Non-pigmented ciliary epithelial cell (primary cell): ENCODE measurements at places on chromosomes 4 and X.

GRCh38 chrX:136497556-136498052, at the start of gene HTATSF1:
TSS of gene HTATSF1 (plus strand) at chrX:136497592. CDS start at chrX:136497685, 93 bp downstream.
- DNase-seq, result no peak

DNA sequence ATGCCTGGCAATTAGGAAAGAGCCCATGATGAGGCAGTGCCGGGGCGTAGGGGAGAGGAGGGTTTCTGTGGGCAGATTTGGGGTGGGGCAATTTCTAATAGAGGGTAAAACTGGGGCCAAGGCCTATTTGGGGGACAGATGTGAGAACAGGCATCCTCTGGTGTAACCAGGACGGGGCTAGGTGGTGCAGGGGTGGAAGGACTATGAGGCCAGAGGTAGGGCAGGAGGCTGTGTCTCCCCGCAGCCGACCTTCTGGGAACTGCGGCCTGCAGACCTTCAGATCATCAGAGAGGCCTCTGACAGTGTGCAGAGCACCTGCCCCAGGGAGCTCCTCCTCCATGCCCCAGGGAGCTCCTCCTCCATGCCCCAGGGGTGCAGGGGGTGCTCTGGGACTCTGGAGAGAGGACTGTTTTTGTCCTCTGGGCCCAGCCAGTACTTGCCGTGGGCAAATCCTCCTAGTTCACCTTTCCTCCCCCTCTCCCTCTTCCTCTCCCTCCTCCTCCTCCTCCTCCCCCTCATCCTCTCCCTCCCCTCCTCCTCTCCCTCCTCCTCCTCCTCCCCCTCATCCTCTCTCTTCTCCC, 101.9 kb downstream of the SORCS2 start:
- DNase-seq, result no peak

DNA sequence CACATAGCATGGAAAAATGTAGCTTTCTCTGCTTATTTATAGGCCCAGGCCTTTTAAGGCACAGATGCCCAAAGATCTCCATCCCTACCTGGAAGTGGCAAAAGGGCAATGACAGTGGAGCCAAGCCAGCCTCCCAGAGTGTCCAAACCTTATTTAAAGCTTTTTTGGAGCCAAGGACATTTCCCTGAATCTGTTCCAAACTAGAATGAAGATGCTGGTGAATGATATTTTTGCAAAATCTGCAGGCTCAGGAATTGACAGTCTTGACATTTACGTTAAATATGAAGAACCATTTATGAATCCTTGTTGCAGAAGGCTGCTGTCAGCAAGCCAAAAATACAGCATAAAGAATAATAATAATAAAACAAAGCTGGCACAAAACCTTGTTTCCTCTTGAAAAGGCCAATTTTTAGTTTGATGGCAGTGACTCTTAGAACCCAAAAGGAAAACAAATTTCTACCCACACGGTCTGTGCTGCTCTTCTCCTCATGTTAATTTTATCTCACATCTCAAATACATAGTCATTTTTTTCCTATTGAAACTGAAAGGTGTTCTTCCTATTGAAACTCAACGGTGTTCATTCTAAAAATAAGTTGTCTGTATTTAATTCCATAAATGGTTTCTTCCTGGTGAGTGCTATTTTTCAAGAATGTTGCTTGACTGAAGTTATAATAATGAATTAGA, 206.3 kb upstream of the TBL1X start:
- DNase-seq, result no peak

DNA sequence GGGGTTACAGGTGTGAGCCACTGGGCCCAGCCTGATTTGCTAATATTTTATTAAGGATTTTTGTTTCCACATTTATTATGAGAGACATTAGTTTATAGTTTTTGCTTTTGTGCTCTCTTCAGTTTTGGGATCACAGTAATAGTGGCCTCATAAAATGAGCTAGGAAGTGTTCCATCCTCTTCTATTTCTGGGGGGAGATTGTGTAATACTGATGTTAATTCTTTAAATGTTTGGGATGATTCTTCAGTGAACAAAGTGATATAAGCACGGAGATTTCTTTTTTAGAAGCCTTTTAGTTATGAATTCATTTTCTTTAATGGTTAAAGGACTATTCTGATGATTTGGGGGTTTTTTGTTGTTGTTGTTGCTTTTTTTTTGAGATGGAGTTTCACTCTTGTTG, 41.3 kb downstream of the RBMX start:
- DNase-seq, result no peak

- no peak for DNase-seq
Observed at GRCh38 chr4:93532234-93532633, 296.3 kb upstream of the ATOH1 start.

- no peak for DNase-seq
Observed at GRCh38 chr4:17721496-17722355, 59.7 kb downstream of the FAM184B start.

GRCh38 chr4:89434364-89434988, 126.9 kb upstream of the GPRIN3 start:
- no peak for DNase-seq

- no peak for DNase-seq
Observed at GRCh38 chr4:176967586-176967985, 174.9 kb upstream of the VEGFC start.

DNA sequence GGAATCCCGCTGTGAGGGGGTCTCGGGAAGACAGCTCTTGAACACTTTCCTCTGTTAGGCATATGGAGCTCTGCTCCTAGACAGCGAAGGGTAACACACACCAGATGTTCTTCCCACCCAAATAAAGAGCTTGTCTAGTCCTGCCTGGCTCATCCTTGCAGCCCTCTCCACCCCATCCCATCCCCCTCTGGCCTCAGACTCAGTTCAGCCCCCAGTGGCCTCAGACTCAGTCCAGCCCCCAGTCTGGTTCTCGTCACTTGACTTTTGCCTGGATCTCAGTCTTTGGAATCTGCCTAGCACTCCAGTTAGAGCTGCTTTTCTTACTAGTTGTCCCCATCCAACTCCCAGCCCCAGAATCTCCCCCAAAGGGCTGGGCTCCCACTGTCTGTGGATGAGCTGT, 14.9 kb downstream of the RAB33A start:
- no peak for DNase-seq

GRCh38 chr4:24561438-24562139, 22.8 kb downstream of the DHX15 start:
- DNase-seq, result no peak
